ENCODE measurements at places on chromosomes 5 and 9.

DNA sequence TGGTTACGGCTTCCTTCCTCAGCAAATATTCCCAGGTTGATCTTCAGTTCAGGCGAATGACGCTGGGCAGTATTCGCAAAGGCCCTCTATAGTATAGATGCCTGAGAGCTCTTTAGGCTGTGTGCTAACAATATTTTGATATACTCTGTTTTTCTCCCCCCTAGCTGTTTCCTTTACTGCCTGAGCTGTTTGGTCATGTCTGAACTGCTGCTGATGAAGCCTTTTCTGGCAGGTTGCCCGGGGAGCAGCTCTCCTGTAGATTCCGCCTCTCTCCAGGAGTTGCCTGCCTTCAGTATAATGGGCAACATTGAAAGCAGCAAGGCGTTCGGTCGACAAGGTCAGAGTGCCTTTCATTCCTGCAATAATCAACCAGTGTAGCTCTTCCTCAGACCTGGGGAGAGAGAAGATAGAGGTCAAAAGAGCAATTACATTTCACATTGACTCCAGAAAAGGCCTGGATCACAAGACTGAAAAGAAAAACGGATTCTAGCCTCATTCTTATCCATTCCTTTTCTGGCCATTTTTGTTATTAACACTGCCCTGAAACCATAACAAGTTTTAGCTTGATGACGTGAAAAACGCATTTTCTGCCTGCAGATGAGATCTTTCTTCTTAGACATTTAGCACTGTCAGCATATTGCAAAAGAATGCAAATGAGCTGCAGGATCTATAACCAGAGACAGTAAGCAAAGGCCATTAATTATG, 60.1 kb upstream of the ZNF608 start:
- DNase-seq = no peak

- DNase-seq = no peak
Observed at GRCh38 chr5:172059661-172060100, 53.2 kb upstream of the FBXW11 start.

DNA sequence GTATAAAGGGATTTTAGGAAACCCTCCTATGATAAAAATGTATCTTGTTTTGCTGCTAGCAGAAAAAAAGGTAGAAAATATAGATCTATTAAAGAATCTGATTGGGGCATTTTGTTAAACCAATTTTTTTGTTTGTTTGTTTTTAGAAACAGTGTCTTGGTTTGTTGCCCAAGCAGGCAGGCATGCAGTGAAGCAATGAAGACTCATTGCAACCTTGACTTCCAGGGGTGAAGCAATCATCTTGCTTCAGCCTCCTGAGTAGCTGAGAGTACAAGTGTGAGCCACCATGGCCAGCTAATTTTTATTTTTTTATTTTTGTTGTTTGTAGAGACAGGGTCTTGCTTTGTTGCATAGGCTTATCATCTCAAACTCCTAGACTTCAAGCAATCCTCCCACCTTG, 755.8 kb upstream of the EDIL3 start:
- DNase-seq = no peak

GRCh38 chr5:58012102-58012501, 447.8 kb downstream of the PLK2 start:
- no peak for DNase-seq

- DNase-seq = no peak
Observed at GRCh38 chr5:139354186-139354585, 12.5 kb downstream of the PAIP2 start.

GRCh38 chr9:134837529-134837928, 43.1 kb upstream of the FCN2 start:
- no peak for DNase-seq

DNA sequence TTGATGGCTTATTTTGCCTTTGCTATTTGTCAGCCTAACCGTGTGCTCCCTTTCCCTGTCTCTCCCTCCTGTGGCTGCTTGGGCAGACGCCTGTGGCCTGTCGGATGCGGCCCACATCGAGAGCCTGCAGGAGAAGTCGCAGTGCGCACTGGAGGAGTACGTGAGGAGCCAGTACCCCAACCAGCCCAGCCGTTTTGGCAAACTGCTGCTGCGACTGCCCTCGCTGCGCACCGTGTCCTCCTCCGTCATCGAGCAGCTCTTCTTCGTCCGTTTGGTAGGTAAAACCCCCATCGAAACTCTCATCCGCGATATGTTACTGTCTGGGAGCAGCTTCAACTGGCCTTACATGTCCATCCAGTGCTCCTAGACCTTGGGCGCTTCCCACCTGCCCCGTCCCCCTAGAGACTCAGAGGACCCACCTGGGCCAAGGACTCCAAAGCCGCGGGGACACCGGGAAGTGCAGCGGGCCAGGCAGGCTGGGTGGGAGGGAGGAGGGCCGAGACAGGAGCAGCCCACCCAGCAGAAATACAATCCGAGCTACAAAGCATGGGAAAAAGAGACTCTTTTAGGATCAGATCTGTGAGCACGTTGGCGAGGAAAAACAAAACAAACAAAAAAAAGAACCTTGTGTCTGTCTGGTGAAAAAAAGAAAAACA, 10.6 kb downstream of the NR2F1 start:
- no peak for DNase-seq

- DNase-seq = no peak
Observed at GRCh38 chr9:16243798-16244197, 626.7 kb downstream of the BNC2 start.

- no peak for DNase-seq
Observed at GRCh38 chr5:31530541-31531265, 1.2 kb downstream of the DROSHA start.

GRCh38 chr5:174317256-174317894, 271.9 kb downstream of the NSG2 start:
- no peak for DNase-seq

DNA sequence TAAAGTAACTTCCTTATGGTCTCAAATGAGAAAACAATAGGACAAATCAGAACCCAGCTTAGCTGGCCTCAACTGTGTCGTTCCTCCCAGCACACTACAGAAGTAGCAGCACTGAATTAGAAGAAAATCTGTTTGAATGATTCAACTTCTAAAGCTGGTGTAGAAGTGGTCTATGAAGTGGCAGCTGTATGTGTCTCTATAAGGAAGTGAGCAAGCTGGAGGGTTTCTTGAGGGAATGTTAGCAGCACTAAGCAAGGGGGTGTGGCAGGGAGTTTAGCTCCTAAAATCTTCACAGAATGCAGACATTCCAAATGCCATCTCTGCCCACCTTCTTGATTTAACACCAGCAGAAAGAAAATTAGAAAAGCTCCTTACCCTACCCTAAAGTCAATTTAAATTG, 4.1 kb downstream of the KLF9 start:
- DNase-seq = no peak

GRCh38 chr9:120236596-120236995, 343.4 kb downstream of the CDK5RAP2 start:
- DNase-seq = no peak

DNA sequence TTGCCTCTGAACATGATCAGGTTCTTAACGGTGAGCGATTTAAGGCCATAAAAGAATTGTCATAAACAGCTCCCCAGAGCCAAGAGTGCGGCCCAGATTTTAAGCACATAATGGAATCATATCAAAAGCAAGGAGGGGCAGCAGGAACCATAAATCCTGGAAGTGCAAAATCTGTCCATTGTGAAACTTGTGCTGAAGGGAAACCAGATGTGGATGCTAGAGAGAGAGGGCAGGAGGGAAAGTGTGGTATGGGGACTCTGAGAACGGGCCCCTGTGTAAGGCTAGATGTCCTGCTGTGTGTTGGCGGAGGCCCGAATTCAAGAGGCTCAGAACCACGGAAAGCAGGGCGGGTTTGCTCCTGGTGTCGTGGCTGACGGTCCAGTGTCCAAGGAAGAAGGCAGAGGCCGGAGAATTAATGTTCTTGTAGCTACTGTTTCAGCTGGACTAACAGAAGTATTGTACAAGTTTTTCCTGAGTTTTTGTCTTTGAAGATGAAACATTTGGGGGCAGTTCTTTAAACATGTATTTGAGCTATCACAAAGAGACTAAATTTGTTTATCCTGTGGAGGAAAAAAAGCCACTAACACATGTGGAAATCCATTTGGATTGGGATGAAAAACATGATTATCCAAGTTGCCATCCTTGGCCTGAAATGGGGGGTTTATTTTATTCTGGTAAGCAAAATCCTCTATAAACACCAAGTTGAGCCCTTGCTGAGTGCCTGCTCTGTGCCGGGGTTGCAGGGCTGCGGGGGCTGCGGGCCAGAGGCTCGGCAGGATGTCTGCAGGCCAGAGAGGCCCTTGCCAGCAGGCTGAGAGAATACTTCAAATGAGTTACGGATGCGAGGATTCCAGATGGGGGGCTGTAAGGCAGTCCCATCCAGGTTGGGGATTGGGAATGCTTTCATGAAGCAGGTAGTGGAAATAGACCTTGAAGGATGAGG, 9.2 kb upstream of the CXCL14 start:
- DNase-seq = no peak

DNA sequence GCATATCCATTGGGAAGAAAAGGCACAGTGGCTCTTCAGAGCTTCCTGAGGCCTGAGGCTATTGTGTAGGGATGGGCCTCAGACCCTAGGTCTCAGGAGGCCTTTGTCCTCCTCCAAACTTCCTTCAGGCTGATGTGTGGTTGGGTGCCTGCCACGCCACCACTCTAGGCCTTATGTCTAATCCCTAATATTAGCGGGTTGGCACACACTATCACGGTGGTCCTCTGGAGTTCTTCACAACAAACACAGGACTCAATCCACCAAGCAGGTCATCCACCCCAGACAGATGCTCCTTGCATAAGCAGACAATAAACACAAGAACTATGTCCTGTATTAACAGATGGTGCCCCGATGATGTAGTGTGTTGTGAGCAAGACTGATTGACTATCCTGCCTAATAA, 31.0 kb upstream of the FSTL4 start:
- DNase-seq = no peak

DNA sequence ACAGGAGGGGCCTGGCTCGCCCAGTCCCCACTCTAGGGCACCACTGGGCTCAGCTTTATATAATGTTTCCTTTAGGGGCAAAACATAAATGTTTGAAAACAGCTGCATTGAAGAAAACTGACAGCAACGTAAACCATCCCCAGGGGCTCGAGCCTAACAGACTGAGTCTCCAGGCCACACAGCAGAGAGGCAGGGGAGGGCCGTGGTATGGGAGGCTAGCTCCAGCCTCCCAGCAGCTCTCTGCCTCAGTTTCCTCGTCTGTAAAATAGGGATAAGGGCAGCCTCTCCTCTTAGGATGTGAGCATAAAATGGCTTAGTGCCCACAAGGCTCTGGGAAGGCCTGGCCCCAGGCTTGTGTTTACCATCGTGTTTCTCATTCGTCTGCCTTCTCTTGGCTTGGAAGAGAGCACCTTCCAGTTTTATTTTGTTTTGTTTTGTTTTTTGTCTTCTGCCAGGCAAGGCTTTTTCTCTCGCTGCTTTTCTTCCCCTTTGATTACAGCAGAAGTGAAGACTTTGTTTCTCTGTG, 2.7 kb downstream of the ANKRD33B start:
- no peak for DNase-seq

GRCh38 chr5:97078958-97079743, 63.3 kb downstream of the LIX1 start:
- DNase-seq = no peak

DNA sequence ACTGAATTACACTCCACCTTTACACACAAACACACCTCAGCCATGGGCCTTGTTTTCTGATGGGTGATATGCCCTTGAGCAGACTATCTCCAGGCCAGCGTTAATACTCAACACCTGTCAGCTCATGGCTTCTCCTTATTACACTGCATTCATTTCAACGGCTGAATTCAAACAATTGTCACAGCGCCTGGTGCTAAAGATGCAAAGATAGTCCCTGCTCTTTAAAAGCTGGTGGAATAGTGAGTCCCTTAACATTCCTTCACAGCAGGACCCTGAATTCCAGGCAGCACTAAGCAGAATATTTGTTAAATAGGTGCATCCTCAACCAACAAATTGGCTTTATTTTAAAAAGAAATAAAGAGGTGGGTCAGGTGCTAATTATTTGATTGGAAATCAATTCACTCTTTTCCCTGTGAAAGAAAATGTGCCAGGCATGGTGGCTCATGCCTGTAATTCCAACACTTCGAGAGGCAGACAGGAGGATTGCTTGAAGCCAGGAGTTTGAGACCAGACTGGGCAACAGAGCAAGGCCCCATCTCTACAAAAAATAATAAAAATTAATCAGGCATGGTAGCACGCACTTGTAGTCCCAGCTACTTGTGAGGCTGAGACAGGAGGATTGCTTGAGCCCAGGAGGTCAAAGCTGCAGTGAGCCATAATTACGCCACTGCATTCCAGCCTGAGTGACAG, 155.7 kb upstream of the EFNA5 start:
- no peak for DNase-seq

Data from stimulated activated effector memory CD8-positive, alpha-beta T cell treated with anti-CD3 and anti-CD28 coated beads, Interleukin-12 subunit alpha, Interleukin-12 subunit beta, amount 100 ng/mL, for 72 hours (primary cell).